Activated CD4-positive, alpha-beta T cell treated with anti-CD3 and anti-CD28 coated beads, Interleukin-2, amount 50 U/mL, for 24 hours (primary cell): ENCODE measurements at places on chromosomes 12 and 14.
A peak's percentile ranks its signal among the peaks of the same experiment; 100 is the strongest.

DNA sequence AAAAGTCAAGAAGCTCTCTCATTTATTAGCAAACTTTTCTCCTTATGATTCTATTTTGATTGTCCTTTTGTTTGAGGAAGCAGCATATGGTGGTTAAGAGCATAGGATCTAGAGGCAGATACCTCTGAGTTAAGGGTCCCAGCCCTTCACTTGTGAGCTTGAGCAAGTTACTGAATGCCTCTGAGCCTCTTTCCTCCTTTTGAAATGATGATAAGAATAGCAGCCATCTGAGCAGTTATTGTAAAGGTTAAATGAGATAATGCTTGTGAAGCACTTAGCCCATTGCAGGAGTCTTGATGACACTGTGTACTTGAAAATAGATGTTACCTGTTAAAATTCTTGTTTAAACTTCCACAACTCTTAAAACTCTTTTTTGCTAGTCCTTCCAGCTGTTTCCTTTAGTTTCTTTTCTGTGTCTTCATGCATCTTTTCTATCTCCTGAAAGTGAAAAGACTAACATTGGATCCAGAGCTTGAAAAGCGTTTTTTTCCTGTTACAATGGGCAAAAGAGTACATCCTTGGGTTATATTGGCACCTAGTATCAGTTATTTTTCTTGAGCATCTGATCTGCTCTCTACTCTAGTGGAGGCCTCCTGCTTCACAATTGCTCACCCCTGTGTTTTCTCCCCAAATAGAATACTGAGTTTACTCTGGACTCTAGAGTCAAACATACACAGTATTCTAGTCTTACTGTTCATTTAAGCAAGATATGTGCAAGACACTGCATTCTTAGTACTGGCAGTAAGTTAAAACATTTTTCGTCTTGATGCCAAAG, 3.1 kb downstream of the HIF1A start:
- DNase-seq = no peak

DNA sequence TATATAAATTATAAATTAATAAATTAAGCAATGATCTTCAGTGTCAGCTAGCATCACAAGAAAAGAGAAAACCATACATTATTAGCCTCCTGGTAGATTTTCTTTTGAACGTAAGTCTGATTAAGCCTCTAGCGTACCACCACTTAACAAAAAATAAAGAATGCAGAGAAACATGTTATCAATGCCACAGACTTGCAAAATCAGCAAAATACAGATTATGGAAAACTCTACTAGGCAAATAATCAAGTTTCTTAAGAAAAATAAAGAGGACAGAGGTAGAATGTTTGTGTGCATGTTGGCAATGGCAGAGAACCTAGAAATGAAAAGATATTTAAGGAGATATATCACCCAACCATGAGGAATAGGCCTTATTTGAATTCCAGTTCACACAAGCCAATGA, 8.4 kb upstream of the SRRM4 start:
- no peak for DNase-seq

DNA sequence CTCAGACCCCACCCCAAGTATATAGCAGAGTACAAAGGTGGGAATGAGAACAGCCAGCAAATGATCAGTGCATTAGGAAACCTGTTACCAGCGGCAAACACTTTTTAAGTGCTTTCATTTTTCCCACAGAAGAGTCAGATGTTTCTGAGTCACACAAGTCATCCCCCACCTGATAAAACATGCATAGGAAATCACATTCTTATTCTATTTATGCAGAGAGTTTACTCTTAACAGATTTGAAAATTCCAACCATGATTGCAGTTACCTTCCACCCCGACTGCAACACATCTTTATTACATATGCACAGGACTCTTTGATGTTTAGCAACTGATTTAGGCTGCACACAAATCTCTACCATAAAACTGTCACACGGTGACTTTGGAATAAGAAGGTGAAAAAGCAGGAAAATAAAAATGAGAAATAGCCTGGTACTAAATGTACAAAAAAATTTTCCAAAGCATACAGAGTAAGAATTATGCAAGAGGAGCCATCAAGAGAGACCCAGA, 236.4 kb downstream of the PAWR start:
- no peak for DNase-seq

DNA sequence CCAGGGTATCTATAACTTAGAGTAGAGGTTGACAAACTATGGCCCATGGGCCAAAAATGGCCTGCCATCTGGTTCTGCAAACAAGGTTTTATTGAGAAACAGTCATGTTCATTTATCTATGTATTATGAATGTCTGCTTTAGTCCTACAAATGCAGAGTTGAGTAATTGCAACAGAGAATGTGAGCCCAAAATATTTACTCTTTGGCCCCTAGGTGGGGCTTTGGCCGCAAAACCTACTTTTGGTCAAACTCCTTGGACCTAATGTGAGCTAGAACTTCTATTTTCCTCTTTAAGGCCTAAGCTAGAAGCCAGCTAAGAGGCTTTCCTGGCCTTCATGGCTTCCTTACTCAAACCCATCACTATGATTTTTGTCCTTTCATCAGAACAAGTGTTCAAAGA, 379.1 kb downstream of the NELL2 start:
- DNase-seq = no peak

GRCh38 chr12:132523576-132524331, 33.8 kb downstream of the FBRSL1 start:
- DNase-seq = peak; percentile 54
